ENCODE measurements at places on chromosomes 13 and 19. TPM values are rescaled to one million over a fixed set of nuclear protein-coding genes. Genes with fewer than 3 reads are reported as not detected.

GRCh38 chr13:113897161-113897560 is 33.3 kb upstream of the GAS6 start:
- no peaks in the 10 kb centered on the region for H3K36me3 ChIP-seq
- H3K4me1 ChIP-seq, result no peaks in the 10 kb centered on the region
- H3K27ac ChIP-seq, result no peak overlapping the region
- no peak overlapping the region for H3K4me3 ChIP-seq

HSH2D gene
- total RNA-seq, result 4.4 TPM

GRCh38 chr13:107360010-107360409 is 792.1 kb upstream of the ARGLU1 start:
- H3K4me3 ChIP-seq, result no peak overlapping the region
- H3K27me3 ChIP-seq, result no peaks in the 10 kb centered on the region
- no peak for DNase-seq
- H3K4me1 ChIP-seq, result no peaks in the 10 kb centered on the region

GRCh38 chr13:68050761-68051160 is 820.6 kb upstream of the PCDH9 start:
- no peak for DNase-seq
- no peaks in the 10 kb centered on the region for H3K27me3 ChIP-seq
- H3K36me3 ChIP-seq, result no peaks in the 10 kb centered on the region
- no peak overlapping the region for H3K4me3 ChIP-seq
- H3K4me1 ChIP-seq, result no peaks in the 10 kb centered on the region
- H3K27ac ChIP-seq, result no peak overlapping the region

C19orf85 gene
- not detected for total RNA-seq

- no peak for DNase-seq
- H3K4me1 ChIP-seq, result no peaks in the 10 kb centered on the region
- no peaks in the 10 kb centered on the region for H3K36me3 ChIP-seq
- no peak overlapping the region for H3K27ac ChIP-seq
Measured at GRCh38 chr13:99690426-99691174, 189.3 kb downstream of the TM9SF2 start.

DNA sequence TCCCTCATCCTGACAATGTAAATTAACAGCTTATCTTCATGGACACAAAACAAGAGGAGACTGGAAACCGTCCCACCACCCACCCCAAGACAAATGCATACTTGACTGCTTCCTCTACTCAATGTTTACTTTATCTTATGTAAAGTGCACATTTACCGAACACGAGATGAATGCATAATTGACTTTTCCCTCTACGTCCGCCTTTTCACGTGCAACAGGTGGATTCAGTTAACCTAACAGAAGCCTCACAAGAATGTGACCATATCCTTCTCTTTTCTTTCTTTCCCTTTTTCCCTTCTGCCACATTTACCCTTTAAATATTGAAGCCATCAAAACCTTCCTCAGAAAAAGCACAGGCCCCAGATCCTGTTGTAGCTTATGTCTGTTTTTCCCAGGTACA is 468.0 kb downstream of the UQCRFS1 start:
- no peak overlapping the region for H3K27ac ChIP-seq
- no peaks in the 10 kb centered on the region for H3K27me3 ChIP-seq
- no peaks in the 10 kb centered on the region for H3K4me1 ChIP-seq
- H3K36me3 ChIP-seq, result no peaks in the 10 kb centered on the region
- no peak overlapping the region for H3K4me3 ChIP-seq

- H3K4me3 ChIP-seq, result no peak overlapping the region
- no peaks in the 10 kb centered on the region for H3K36me3 ChIP-seq
- H3K27me3 ChIP-seq, result no peaks in the 10 kb centered on the region
- no peak overlapping the region for H3K27ac ChIP-seq
- no peak for DNase-seq
- H3K4me1 ChIP-seq, result no peaks in the 10 kb centered on the region
Measured at GRCh38 chr19:56823417-56823816, 17.1 kb downstream of the PEG3 start.

GRCh38 chr19:2590630-2591399 is 111.7 kb downstream of the GNG7 start:
- no peak for DNase-seq
- H3K27ac ChIP-seq, result no peak overlapping the region
- no peaks in the 10 kb centered on the region for H3K27me3 ChIP-seq
- no peaks in the 10 kb centered on the region for H3K36me3 ChIP-seq
- no peak overlapping the region for H3K4me3 ChIP-seq

- no peaks in the 10 kb centered on the region for H3K4me1 ChIP-seq
- no peak for DNase-seq
- H3K36me3 ChIP-seq, result no peaks in the 10 kb centered on the region
- no peak overlapping the region for H3K27ac ChIP-seq
- no peaks in the 10 kb centered on the region for H3K27me3 ChIP-seq
- H3K4me3 ChIP-seq, result no peak overlapping the region
Measured at GRCh38 chr13:74662905-74663304, 528.7 kb upstream of the KLF12 start.

DNA sequence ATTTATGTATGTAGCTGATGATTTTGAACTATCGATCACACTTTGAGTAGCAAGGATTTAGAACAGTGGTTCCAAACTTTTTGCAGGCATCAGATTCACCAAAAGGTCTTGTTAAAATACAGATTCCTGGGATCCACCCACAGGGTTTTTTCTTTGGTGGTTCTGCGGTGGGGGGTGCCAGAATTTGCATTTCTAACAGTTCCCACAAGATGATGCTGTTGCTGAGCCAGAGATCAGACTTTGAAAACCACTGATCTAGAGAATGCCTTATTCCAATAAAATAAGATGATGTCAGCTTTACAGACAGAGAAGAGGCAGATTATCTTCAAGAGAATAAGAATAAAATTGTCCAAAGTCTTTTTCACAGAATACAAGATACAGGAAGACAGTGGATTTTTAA is 80.9 kb upstream of the SHISA2 start:
- no peaks in the 10 kb centered on the region for H3K36me3 ChIP-seq
- DNase-seq, result no peak
- no peaks in the 10 kb centered on the region for H3K27me3 ChIP-seq
- H3K4me1 ChIP-seq, result no peaks in the 10 kb centered on the region

All from pancreas (tissue), 10 donors.